Stimulated activated CD8-positive, alpha-beta memory T cell treated with anti-CD3 and anti-CD28 coated beads, Interleukin-4, amount 100 ng/mL, for 48 hours (primary cell): ENCODE measurements at places on chromosomes 3 and 15.

- DNase-seq = peak; percentile 84
These were observed 28.0 kb upstream of the LACTB start for GRCh38 chr15:63093486-63094205.

DNA sequence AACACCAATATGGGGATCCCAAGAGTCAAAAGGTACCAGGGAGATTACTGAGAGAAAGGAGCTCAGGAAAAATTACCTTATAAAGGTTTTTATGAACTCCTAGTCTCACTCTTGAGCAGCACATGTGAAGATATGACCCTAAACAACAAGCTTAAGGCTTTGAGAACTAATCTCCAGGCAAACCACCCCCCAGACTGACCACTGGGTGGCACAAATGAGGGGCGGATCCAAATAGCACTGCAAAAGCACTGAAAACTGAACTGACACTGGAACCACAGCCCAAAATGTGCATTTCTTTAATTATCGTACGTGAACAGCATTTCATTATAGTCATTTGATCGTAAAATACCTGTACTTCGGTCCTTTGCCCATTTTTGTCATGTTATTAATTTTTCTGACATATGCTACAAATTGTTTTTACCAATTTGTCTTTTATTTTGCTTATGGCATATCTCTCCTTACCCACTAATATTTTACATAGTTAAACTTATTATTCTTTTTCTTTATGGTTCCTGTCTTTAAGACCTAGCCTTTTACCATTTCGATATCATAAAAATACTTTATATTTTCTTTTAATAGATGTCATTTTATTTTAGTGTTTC is 31.5 kb upstream of the TFDP2 start:
- peak; percentile 36 for DNase-seq

DNA sequence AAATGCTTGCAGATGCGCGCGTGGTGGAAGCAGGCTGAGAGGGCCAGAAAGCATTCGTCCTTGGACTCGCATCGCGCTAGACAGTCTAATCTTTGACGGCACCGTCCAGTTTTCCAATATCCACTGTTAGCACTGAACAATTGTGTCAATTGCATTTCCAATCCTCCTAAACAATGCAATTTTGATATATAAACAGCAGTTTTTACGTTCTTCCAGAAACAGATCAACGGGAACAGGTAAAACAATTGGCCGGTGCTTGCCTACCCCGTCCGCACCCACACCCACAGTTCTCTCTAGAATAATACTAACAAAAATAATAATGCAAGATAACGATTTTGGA is 17.2 kb downstream of the CPN2 start:
- no peak for DNase-seq

- peak; percentile 69 for DNase-seq
These were observed 4.1 kb downstream of the CISH start for GRCh38 chr3:50607271-50608091.

DNA sequence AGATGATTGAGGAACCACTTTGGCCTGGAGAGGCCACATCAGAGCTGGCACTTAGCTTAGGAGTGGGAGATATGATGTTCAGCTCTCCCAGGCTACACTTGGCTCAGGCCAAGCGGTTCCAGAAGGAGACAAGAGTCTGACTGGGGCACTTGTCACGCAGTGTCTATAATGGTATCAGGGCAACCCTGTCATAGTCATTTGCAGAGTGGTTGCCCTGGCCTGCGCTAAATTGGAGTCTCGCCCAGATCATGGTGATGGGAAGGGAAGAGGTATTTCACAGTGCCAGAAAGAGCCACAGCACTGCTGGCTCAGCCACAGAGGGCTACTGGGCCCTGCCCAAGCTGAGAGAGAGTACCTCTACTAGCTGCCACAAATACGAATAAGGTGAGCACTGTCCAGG is 186.9 kb upstream of the CRBN start:
- DNase-seq = no peak

DNA sequence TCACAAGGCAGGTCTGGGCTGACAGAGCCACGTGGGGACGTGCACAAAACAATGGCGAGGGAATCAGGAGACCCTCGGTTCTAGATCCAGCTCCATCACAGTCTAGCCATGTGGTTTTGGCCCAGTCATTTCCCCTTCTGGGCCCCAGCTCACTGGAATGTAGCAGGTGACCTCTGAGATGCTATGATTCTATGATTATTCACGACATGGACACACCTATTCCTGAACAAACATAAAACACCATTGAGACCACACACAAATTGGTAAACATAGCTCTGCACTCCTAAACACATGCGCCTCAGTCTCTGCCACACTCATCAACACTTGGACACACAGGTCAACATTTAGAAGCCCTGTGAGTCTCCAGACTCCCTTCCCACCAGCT is 9.0 kb downstream of the IGDCC4 start:
- DNase-seq = no peak

GRCh38 chr3:40109641-40110490 is 199.6 kb upstream of the EIF1B start:
- no peak for DNase-seq

- DNase-seq = no peak
These were observed 15.0 kb upstream of the KCNMB3 start for GRCh38 chr3:179265875-179266274.

DNA sequence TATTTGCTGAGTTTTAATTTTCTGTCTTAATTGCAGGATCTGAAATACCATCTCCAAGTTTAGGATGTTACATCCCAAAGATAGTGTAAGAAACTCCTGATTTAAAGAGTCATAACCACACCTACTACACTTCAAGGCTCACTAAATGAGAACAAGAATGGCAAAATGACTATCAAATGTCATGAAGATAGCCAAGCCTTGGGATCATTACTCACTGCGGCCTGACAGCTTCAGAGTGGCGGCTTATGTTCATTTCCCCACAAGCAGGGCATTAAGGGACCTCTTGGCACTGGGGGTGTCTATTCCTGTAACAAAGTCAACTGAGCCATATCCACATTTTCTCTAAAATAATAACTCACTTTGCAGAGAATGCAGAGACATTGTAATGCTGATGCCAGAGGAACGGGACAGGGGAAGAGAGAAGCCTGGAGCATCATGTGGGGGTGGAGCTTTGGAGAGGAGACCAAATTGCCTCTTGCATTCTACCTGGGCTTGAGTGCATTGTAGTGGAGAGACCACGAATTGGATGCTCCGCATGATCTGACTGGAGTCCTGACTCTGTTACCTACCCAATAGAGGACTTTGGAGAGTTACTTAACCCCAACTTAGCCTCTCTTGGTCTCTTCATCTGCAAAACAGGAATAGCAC is 219.2 kb downstream of the OPA1 start:
- DNase-seq = no peak

GRCh38 chr15:78179906-78180305 is 30.7 kb downstream of the IDH3A start:
- no peak for DNase-seq

DNA sequence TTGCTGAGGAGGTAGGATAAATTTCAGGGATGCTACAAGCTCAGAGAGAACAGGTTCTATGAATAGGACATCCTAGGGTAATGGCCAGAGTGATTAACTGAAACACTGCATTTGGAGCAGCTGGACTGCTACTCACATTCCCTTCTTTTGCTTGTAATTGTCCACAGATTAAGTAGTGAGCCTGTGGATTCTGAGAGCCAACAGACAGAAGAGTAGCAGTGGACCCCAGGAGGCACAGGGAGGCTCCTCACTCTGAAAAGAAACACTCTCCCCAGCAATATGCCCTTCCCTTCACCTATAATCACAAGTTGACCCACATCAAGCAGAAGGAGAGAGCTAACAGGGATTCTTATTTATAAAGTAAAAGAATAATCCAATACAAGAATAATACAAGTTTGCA is 10.6 kb upstream of the RFX7 start:
- DNase-seq = no peak

DNA sequence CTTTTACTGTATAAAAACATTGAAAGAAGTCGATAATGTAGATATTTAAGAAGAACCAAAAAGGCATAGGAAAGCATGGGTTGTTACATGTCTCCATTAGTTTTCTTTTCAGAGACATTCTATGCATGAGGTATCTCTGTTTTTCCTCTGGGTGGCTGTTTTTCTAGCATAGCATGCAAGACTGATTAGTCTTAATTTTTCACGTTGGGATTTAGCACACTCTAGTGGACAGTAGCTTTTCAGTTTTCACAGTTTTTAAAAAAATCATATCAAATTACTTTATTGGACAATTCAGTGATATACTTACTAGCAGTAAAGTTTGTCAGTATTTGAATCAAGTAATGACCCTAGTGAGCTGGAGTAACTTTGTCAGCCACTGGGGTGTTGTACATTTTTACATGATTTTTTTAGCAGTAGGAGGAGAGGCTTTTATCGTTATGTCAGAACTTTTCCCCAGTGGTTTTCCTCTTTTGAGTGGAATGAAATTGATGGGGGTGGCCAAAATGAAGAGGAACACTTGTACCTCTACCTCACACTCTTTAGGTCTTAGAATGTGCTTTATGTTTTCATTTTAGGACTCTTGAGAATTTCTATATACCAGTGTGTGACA is 57.2 kb downstream of the SEC22A start:
- DNase-seq = no peak

DNA sequence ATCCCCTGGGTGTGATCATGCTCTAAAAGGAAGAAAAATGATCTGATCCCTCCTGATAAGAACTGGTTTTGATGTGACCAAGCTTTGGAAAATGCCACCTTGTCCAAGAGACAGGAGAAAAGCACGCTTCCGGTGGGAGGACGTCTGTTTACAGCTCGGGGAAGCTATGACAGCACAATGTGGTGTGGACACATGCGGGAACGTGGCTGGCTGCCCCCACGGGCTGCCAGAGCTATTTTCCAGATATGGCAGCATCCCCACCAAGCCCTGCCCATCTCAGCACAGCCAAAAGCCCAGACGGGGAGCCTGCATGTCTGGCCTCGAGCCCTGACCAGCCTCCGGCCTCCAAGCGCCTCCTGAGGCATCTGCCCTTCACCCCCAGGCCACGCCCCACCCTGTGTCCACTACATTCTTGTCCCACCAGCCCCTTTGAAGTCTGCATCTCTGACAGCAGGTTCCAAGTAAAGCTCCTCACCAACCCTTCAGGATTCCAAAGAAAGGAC is 63.2 kb upstream of the HRH1 start:
- no peak for DNase-seq

DNA sequence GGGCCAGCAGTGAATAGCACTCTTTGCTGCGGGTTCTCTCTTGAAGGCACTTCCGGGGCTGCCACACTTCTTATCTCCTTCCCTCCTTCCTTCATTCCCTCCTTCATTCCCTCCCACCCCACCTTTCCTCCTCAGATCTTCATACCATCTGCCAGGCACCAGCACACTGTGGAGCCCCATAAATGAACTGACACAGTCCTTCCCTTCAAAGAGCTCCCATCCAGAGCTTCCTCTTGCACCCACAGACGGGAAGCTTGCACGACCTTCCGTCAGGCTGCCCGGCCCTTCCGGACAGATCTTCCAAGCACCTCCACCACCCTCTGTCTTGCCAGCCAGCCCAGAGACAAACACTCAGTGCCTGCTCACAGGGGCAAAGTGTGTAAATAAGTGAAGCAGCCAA is 65.4 kb upstream of the HERC1 start:
- no peak for DNase-seq

DNA sequence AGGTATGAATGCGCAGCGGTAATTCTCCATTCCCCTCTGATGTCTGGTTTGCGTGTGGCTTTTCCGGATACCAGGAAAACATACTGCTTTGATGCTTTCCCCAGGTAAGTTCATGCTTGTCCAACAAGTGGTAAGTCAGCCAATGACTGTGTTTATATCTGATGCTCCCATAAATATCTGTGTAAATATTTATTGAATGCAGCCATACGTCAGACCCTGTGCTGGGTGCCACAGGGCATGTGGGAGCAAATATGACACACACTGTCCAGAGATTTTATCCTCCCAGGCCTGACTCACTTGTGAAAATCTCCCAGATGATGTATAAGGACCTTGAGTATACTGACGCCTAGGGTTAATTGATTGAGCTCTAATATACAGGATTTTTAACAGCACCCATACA is 29.6 kb upstream of the CEMIP start:
- no peak for DNase-seq

GRCh38 chr3:189419683-189420082 is 211.5 kb upstream of the TP63 start:
- no peak for DNase-seq

DNA sequence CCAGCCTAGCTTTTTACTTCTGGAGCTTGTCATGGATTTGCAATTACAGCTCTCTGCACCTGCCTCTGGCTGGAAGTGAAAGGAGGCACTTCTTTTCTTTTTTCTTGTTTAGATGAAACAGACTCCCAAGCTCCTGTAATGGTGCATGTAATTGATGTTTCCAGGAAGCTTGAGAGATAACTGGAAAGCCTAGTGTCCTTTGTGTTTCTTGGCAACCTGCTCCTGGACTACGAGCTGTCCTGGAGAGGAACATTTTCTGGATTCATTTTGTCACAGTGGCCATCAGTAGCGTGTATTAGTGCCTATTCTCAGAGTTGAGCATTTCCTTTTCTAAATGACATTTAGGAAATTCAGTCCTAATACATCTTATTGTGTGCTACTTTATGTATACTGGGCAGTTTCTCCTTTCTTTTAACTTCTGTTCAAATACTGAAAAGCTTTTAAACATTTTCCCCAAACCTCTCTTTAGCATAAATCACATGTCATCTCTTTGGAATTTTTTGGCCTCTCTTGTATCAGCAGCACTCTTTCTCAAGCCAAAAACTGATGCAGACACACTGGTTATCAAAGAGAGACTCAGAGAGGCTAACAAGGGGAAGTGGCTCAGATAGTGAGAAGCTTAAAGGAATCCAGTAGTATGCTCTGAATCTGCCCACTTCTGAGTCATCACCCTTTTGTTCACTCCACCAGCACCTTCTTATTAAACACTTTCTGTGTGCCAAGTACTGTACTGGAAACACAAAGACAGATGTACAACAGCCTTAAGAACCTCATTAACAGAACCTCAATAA is 62.6 kb upstream of the SLC2A2 start:
- no peak for DNase-seq

DNA sequence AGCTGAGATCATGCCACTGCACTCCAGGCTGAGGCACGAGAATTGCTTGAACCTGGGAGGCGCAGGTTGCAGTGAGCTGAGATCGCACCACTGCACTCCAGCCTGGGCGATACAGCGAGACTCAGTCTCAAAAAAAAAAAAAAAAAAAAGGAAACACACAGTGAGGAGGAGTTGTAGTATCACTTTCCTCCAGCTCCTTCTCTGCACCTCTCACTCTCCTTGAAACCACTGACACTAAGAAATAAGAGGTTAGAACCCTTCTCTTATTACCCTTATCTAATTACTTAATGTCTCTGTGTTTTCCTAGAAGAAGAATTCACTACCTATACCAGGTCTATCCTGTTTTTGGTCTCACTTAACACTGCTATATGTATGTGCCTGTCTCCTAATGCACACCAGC is 31.7 kb downstream of the RAB27A start:
- DNase-seq = no peak

- no peak for DNase-seq
These were observed 596 bp downstream of the BTD start for GRCh38 chr3:15602146-15602536.

GRCh38 chr3:194977356-194977755 is 291.7 kb downstream of the FAM43A start:
- DNase-seq = peak; percentile 5

GRCh38 chr15:44137750-44138149 is 57.3 kb downstream of the FRMD5 start:
- no peak for DNase-seq
